ENCODE measurements at places on chromosomes 3 and 15.

DNA sequence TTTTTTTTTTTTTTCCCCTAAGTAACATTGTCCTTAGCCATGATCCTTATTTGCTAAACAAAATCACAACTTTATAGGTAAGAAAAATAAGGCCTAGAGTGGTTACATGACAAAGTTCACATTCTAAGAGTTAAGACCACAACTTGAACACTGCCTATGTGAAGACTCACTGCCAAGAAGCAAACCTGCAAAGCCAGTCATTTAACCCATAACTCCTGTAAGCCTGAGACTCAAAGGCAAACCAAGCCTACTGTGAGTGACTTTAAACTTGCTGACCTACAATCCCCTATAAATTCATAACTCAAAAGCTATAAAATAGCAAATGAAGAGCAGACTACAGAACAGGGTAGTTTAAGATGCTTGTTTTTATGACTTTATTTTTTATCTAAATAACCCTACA, 12.9 kb upstream of the ANKRD28 start:
- H3K27me3 ChIP-seq: no peaks in the 10 kb centered on the region
- no peak overlapping the region for H3K4me3 ChIP-seq
- no peak for DNase-seq

DNA sequence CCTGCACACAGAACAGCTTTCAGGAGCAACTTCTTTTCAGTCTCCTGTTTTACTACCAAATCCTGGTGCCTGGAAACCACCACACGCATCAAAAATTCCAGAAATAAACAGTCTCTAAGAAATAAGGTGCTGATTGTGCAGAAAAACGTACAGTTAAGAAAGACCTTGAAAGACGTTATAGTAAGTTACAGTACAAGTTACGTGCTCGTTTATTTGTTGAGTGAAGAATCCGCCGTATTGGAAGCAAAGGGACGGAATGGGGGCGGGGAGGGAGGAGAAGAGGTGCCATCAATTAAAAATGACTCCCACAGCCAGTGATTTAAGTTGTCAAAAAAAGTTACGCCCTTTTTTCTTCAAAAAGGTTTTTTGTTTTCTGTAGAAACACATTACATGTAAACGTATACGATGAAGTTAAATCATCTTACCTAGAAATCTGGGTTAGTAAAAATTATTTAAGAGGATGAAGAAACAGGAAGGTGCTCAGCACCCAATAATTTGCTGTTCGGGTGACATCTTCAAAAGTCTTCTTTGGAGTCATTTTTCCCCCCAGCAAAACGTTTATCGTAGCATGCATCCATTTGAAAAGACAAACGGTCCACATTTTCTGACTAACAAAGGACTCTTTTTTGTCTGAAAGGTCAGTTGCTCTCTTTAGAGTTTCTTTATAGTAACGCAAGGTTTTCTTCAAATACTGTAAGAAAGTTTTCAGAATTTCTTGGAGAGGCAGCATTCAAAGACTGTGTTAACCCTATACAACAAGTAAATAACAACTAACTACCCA, 782 bp upstream of the UACA start:
- no peak overlapping the region for H3K4me3 ChIP-seq
- H3K27me3 ChIP-seq: peaks cover 36% of the 10 kb centered on the region
- DNase-seq: no peak
- H3K4me1 ChIP-seq: peaks cover 22% of the 10 kb centered on the region

DNA sequence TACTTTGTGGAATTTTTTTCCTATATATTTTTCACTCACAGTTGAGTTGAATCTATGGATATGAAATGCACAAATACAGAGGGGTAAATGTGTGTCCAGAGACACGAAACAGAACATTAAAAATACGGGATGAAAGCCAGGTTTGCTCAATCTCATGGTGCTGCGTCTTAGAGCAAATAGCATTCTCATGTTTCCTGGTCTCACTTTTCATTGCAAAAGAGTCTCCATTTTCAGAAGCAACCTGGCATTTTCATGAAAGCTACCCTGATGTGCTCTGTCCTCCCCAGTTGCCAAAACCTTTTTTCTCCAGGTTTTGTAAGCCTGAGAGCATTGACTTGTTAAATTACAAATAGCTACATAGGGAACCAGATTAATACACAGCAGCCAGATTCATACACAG, 49.5 kb upstream of the MBNL1 start:
- H3K4me3 ChIP-seq: no peak overlapping the region
- peaks cover 49% of the 10 kb centered on the region for H3K4me1 ChIP-seq
- no peak for DNase-seq
- no peaks in the 10 kb centered on the region for H3K27me3 ChIP-seq

- no peaks in the 10 kb centered on the region for H3K27me3 ChIP-seq
- no peak for DNase-seq
- H3K27ac ChIP-seq: no peak overlapping the region
- H3K4me3 ChIP-seq: no peak overlapping the region
- no peaks in the 10 kb centered on the region for H3K36me3 ChIP-seq
- no peaks in the 10 kb centered on the region for H3K4me1 ChIP-seq
These were observed 115.6 kb upstream of the LMCD1 start for GRCh38 chr3:8385848-8386620.

- no peaks in the 10 kb centered on the region for H3K4me1 ChIP-seq
- H3K4me3 ChIP-seq: no peak overlapping the region
- no peak for DNase-seq
These were observed 35.8 kb upstream of the THSD4 start for GRCh38 chr15:71079208-71080044.

GRCh38 chr15:35043373-35044095, 41.6 kb downstream of the NANOGP8 start:
- no peak overlapping the region for H3K27ac ChIP-seq
- no peaks in the 10 kb centered on the region for H3K27me3 ChIP-seq
- no peaks in the 10 kb centered on the region for H3K4me1 ChIP-seq
- H3K36me3 ChIP-seq: no peaks in the 10 kb centered on the region
- no peak for DNase-seq

DNA sequence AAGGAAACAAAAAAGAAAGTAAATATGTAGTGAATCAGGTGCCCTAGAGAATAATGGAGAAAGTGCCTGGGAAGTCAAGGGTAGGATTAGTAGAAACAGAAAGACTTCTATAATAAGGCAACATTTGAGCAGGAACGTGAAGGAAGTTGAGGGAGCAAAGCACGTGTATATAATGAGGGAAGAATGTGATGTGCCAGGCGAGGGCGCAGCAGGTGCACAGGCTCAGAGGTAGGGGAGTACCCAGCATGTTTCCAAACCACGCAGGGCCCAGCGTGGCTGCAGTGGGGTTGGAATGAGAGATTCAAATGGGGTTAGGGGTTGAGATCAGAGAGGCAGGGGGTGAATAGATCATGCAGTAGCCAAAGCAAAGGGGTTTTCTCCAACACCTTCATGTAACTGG, 91.9 kb upstream of the VGLL4 start:
- no peaks in the 10 kb centered on the region for H3K27me3 ChIP-seq
- no peak for DNase-seq
- H3K27ac ChIP-seq: no peak overlapping the region
- H3K36me3 ChIP-seq: no peaks in the 10 kb centered on the region
- no peaks in the 10 kb centered on the region for H3K4me1 ChIP-seq
- H3K4me3 ChIP-seq: no peak overlapping the region

DNA sequence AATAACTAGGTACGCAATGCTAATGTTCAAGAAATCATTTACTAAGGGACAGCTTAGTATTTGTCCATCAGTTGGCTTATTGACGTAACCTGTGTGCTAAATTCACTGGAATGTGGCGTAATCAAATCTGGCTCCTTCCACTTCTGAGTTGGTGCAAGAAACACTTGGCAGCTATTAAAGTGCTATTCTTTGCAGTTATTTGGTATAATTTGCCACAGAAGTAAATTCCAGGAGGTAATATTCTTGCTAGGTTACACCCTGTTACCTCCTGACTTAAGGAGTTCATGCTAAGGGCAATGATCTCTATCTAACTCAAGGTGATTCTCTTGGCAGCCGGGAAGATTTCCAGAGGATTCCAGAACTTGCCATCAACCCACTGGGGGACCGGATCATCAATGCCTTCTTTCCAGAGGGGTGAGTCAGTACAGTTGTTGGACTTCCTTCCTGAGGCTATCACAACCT, 25.5 kb downstream of the CHP1 start:
- no peak overlapping the region for H3K4me3 ChIP-seq
- no peaks in the 10 kb centered on the region for H3K4me1 ChIP-seq
- no peaks in the 10 kb centered on the region for H3K27me3 ChIP-seq
- H3K27ac ChIP-seq: no peak overlapping the region
- H3K36me3 ChIP-seq: no peaks in the 10 kb centered on the region

DNA sequence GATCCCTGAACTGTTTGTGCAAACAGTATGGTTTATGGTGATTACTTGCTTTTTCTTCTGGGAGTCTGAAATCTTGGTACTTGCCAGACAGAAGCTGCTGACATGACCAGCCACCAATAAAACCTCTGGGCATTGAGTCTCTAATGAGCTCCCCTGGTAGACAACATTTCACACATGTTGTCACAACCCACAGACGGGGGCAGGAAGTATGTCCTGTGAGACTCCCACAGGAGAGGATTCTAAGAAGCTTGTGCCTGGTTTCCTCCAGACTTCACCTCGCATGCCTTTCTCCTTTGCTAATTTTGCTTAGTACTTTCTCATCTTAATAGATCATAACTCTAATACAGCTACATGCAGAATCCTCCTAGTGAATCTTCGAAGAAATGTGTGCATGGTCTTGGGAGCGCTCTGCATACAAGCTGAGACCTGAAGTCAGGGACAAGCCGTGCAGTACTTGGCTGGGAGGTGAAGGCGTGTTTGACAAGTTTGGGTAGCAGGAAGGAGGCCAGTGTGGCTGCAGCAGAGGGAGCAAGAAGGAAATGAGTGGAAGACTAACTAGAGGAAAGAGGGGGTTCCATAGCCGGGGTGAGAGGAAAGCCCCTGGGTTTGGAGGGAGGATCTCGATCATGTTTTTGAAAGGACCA, 49.0 kb downstream of the B3GNT5 start:
- DNase-seq: no peak
- no peaks in the 10 kb centered on the region for H3K36me3 ChIP-seq
- no peak overlapping the region for H3K27ac ChIP-seq
- no peak overlapping the region for H3K4me3 ChIP-seq
- H3K27me3 ChIP-seq: no peaks in the 10 kb centered on the region
- H3K4me1 ChIP-seq: no peaks in the 10 kb centered on the region

DNA sequence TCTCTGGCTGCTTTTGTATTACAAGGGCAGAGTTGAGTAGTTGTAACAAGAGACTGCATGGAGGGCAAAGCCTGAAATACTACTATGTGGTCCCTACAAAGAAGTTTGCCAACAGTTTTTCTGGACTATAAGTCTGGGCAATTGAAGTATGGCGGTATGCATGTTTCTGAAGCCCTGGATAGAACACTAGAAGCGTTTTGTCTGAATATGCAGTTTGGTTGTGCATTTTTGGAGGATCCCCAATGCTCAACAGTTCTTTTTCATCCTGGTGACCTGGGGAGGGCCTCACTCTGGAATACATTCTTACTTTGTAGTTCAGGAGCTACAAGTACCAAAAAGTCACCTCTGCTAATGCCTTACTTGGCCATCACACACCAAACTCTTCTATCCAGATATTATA, 29.6 kb downstream of the SH3GL3 start:
- H3K27ac ChIP-seq: no peak overlapping the region
- H3K4me3 ChIP-seq: no peak overlapping the region
- H3K4me1 ChIP-seq: no peaks in the 10 kb centered on the region
- no peak for DNase-seq
- no peaks in the 10 kb centered on the region for H3K36me3 ChIP-seq

- no peak overlapping the region for H3K4me3 ChIP-seq
- no peaks in the 10 kb centered on the region for H3K36me3 ChIP-seq
- H3K4me1 ChIP-seq: no peaks in the 10 kb centered on the region
- no peak overlapping the region for H3K27ac ChIP-seq
These were observed 83.6 kb upstream of the GSK3B start for GRCh38 chr3:120177707-120178306.

GRCh38 chr3:193853511-193854219, 260.7 kb downstream of the OPA1 start:
- no peaks in the 10 kb centered on the region for H3K27me3 ChIP-seq
- no peaks in the 10 kb centered on the region for H3K4me1 ChIP-seq
- DNase-seq: no peak

DNA sequence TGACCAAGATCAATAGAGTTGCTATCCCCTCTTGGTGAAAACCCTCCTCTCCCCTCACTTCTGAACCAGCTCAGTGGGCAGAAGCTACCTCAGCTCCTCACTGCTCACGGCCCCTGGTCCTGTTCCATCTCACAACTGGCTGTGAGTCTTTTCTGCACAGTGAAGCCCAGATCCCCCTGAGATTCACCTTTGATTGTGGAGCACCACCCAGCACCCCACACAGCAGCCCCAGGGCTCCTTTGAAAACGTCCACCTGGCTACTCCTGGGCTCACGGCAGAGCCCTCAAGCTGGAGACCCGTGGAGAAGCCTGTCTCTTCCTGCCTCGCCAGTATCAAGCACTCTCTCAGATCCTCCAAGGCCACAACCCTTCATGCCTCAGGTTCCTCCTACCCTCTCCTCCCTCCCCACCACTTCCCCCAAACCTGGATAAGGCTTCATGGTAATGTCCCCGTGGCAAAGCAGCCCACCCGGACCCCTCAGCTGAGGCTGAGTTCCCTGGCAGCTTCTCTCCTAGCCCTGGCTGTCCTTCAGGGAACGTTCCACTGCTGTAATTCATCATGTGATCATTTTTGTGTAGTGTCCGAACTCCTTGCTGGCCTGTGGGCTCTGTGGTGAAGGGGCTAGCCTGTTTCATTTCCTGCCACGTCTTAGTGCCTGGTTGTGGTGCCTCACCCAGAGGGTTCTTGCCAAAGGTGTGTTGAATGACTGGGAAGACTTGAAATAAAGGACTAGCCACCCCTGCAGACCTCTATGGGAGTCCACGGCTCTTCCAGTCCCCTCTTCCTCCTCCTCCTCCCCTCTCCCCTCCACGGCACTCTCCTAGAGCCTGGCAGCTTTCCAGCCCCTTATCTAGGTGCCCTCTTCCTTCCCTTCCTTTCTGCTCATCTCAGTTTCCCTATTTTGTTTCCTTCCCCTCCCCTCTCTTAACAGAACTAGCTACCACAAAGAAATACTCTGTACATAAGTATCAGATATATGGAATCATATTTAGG, 44.5 kb downstream of the KY start:
- H3K27ac ChIP-seq: no peak overlapping the region
- H3K4me1 ChIP-seq: no peaks in the 10 kb centered on the region
- no peaks in the 10 kb centered on the region for H3K27me3 ChIP-seq
- no peak for DNase-seq

DNA sequence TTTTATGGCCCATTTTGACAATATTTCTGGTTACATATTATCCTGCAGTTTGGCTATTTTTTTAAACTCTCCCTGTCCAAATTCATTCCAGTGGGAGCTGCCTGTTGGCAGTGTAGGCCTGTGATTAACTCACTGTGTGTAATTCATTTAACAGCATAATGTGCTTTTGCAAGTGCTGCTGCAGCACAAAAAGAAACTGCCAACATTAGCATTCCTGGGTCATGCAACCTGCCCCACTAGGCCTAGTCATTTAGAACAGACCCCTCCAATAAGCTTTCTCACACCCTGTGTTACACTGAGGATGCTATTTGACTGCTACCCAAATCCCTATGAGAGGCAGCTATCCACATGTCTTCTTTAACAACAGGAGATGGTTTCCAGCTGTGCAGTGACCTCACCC, 251.2 kb upstream of the UBE2E2 start:
- no peak overlapping the region for H3K4me3 ChIP-seq
- no peaks in the 10 kb centered on the region for H3K36me3 ChIP-seq
- H3K4me1 ChIP-seq: no peaks in the 10 kb centered on the region
- DNase-seq: no peak
- H3K27me3 ChIP-seq: no peaks in the 10 kb centered on the region

Data from CD4-positive, alpha-beta memory T cell (primary cell).